ENCODE measurements at places on chromosomes 5 and 9.
A peak's percentile ranks its signal among the peaks of the same experiment; 100 is the strongest.

DNA sequence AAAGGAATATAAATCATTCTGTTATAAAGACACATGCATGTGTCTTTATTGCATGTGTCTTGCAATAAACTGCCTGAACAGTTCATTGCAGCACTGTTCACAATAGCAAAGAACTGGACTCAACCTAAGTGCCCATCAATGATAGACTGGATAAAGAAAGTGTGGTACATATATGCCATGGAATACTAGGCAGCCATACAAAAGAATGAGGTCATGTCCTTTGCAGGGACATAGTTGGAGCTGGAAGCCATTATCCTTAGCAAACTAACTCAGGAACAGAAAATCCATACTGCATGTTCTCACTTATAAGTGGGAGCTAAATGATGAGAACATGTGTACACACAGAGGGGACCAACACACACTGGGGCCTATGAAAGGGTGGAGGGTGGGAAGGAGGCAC, 63.7 kb upstream of the CHD1 start:
- DNase-seq: no peak
- H3K36me3 ChIP-seq: no peaks in the 10 kb centered on the region
- H3K27ac ChIP-seq: no peak overlapping the region
- no peaks in the 10 kb centered on the region for H3K27me3 ChIP-seq
- no peaks in the 10 kb centered on the region for H3K4me1 ChIP-seq

GRCh38 chr5:147055850-147056566, 177.5 kb upstream of the PPP2R2B start:
- no peak overlapping the region for H3K27ac ChIP-seq
- H3K36me3 ChIP-seq: no peaks in the 10 kb centered on the region
- H3K4me3 ChIP-seq: no peak overlapping the region
- H3K4me1 ChIP-seq: no peaks in the 10 kb centered on the region

DNA sequence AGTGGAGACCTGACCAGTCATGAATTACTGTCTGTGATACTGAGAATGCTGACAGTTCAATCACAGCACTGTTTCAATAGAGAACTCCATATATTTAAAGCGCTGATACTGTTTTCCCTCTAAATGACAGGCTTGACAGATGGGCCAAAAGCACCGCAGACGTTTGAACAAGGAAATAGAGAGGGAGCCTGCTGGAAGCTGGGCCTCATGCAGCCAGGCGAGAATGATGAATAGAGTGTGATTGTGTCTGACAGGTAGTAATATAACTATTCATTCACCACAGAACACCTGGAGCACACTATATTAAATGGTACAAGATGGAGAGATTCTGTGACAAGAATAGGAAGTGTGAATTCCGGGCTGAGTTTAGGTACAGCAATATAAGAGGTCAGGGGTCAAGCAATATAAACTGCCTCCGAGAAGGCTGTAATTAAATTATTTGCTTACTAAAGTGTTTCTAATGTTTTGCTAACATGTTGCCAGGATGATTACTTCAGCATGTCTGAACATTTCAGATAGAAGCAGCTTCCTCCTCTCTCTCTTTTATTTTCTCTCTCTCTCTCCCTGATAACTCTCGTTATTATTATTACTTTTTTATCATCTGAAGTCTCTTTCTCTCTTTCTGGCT, 297.7 kb downstream of the CSNK1G3 start:
- no peaks in the 10 kb centered on the region for H3K4me1 ChIP-seq
- H3K36me3 ChIP-seq: no peaks in the 10 kb centered on the region
- H3K27me3 ChIP-seq: no peaks in the 10 kb centered on the region
- no peak overlapping the region for H3K27ac ChIP-seq
- no peak for DNase-seq

- peak overlapping the region; percentile 87 for H3K4me3 ChIP-seq
- H3K4me1 ChIP-seq: peaks cover 2% of the 10 kb centered on the region
- peaks cover 10% of the 10 kb centered on the region for H3K36me3 ChIP-seq
- no peaks in the 10 kb centered on the region for H3K27me3 ChIP-seq
Observed at GRCh38 chr5:179699616-179700237, 960 bp downstream of the CANX start.

GRCh38 chr9:128274245-128274644, 1.6 kb downstream of the GOLGA2 start:
- H3K4me1 ChIP-seq: peaks cover 4% of the 10 kb centered on the region
- H3K27me3 ChIP-seq: no peaks in the 10 kb centered on the region
- DNase-seq: no peak

DNA sequence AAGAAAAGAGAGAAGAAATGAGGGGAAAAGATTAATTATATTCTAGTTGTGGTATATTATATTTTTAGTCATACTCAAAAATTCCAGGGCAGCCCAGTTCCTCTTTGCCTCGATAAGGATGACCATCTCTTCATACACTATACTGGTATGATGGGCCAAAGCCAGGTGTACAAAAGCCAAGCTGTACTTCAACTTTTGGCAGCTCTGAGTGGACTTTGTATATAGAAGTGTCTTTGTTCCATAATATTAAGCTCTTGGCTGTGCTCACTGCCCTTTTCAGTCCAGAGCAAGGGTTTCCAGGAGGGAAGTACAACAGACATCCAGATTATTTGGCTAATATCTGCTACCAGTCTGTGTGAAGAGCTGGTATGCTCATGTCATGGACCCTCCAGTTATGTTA, 934.3 kb upstream of the CDH10 start:
- no peak overlapping the region for H3K27ac ChIP-seq
- H3K27me3 ChIP-seq: no peaks in the 10 kb centered on the region
- H3K4me1 ChIP-seq: no peaks in the 10 kb centered on the region
- no peaks in the 10 kb centered on the region for H3K36me3 ChIP-seq

- H3K4me1 ChIP-seq: peaks cover 13% of the 10 kb centered on the region
- no peaks in the 10 kb centered on the region for H3K27me3 ChIP-seq
- H3K4me3 ChIP-seq: no peak overlapping the region
- H3K36me3 ChIP-seq: no peaks in the 10 kb centered on the region
- DNase-seq: no peak
- no peak overlapping the region for H3K27ac ChIP-seq
Observed at GRCh38 chr9:86410281-86410680, 56.1 kb upstream of the TUT7 start.

GRCh38 chr9:113805486-113806132, 70.5 kb upstream of the ZNF618 start:
- no peak for DNase-seq
- peaks cover 6% of the 10 kb centered on the region for H3K4me1 ChIP-seq
- H3K4me3 ChIP-seq: no peak overlapping the region
- no peak overlapping the region for H3K27ac ChIP-seq
- peaks cover 2% of the 10 kb centered on the region for H3K27me3 ChIP-seq

DNA sequence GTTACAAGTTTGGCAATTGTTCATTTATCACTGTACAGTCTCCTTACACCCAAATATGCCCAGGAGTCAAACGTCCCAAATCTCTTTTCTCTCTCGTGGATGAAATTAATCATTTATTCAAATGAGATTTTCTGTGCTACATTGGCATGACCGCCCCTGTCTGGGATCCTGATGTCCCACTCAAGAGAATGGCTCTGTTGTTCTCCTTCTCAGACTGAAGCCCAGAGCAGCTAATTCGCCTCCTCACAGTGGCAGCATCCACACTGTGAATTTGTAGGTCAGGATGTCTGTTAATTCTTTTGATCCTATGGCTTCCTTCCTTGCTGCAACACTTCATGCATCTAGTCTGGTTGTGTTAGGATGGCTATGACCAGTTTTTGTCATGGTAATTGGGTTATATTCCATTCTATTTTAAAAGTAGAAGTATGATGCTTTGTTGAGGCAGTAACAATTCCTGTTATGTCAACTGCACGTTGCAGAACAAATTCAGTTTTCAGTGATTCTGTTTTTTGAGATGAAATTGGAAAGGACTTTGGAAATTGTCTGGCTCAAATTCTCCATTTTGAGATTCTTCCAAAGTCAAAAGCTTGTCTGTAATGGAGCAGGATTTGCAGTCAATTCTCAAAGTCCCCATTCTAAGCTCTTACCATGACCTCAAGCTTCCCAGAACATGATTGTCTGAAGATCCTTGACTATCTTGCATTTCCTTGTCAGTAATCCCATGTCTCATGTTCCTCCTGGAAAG, 141.5 kb upstream of the GAS1 start:
- no peak overlapping the region for H3K27ac ChIP-seq
- H3K27me3 ChIP-seq: no peaks in the 10 kb centered on the region
- no peak overlapping the region for H3K4me3 ChIP-seq
- H3K36me3 ChIP-seq: no peaks in the 10 kb centered on the region
- H3K4me1 ChIP-seq: no peaks in the 10 kb centered on the region
- DNase-seq: no peak
